ENCODE measurements at places on chromosomes 7 and 10. TPM values are rescaled to one million over a fixed set of nuclear protein-coding genes. Genes with fewer than 3 reads are reported as not detected.

WEE2 gene
- 0.03 TPM for total RNA-seq

TRIL gene
- total RNA-seq, result not detected

TMEM72 gene
- not detected for total RNA-seq

TACR2 gene
- 0.33 TPM for total RNA-seq

AP5Z1 gene
- total RNA-seq, result 48.3 TPM

ACSM6 gene
- not detected for total RNA-seq

OR6B1 gene
- total RNA-seq, result not detected

HGF gene
- 0.01 TPM for total RNA-seq

CPA2 gene
- total RNA-seq, result 0.09 TPM

INSYN2A gene
- total RNA-seq, result 1.4 TPM

SPDYE5 gene
- not detected for total RNA-seq

CTAGE15 gene
- total RNA-seq, result not detected

SUFU gene
- total RNA-seq, result 5.9 TPM

CALU gene
- total RNA-seq, result 148 TPM

NANOS1 gene
- total RNA-seq, result 3.2 TPM

ZFAND2A gene
- total RNA-seq, result 61.5 TPM

CTAGE6 gene
- not detected for total RNA-seq

CDNF gene
- total RNA-seq, result 0.93 TPM

CUEDC2 gene
- total RNA-seq, result 73.2 TPM

ADAM12 gene
- 5.4 TPM for total RNA-seq

IRF5 gene
- 13.7 TPM for total RNA-seq

EPO gene
- total RNA-seq, result not detected

OGDH gene
- total RNA-seq, result 28.6 TPM

DRGX gene
- 0.09 TPM for total RNA-seq
